ENCODE measurements at places on chromosomes 11 and 22. TPM values are rescaled to one million over a fixed set of nuclear protein-coding genes. Genes with fewer than 3 reads are reported as not detected.

Gene GUCY1A2
- 10.5 TPM for total RNA-seq

Gene CRYBB3
- not detected for total RNA-seq

- peak; percentile 38 for DNase-seq
Observed at GRCh38 chr22:37182101-37182948, 5.7 kb downstream of the C1QTNF6 start.

DNA sequence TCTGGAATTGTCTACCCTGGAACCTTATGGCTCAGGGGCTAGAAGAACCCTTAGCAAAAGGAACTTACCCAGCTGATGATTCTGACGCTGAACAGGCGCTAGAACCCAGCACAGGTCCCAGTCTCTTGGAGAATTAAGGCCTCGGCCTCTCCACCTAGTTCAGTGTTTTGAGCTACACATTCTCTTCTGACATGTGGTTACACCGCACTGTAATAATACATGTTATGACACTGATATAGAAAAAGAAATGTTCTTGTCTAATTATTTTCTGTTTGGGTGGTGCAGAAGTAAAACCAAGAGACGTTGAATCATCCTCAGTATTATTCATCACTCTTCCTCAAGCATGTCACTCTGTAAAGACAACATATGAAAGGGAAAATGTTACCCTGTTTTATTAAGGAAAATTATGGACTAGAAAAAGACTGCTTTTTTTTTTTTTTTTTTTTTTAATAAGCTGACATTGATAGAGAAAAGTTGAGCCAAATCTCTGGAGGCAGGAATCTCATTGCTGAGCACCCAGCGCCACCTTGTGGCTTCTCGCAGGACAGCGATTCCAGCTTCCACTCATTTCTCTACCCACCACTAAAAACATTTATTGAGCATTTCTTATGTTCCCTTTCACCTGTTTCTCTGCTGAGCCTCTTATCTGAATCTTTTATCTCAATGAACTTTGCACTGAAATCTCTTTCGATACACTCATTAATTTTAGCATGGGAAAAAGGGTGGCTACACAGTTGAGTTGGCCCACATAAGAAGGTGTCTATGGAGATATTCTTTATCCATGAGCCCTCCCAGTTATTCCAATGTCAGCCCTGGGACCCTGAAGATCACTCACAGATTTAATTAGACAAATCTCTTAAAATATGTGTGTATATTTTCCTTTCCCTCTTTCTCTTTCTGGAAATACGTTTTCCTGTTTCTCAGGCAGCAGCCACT is 12.6 kb upstream of the APLNR start:
- peak; percentile 74 for DNase-seq

- DNase-seq, result no peak
Observed at GRCh38 chr11:87116185-87116584, 78.5 kb downstream of the TMEM135 start.

- DNase-seq, result no peak
Observed at GRCh38 chr11:68661697-68662603, 22.4 kb upstream of the GAL start.

DNA sequence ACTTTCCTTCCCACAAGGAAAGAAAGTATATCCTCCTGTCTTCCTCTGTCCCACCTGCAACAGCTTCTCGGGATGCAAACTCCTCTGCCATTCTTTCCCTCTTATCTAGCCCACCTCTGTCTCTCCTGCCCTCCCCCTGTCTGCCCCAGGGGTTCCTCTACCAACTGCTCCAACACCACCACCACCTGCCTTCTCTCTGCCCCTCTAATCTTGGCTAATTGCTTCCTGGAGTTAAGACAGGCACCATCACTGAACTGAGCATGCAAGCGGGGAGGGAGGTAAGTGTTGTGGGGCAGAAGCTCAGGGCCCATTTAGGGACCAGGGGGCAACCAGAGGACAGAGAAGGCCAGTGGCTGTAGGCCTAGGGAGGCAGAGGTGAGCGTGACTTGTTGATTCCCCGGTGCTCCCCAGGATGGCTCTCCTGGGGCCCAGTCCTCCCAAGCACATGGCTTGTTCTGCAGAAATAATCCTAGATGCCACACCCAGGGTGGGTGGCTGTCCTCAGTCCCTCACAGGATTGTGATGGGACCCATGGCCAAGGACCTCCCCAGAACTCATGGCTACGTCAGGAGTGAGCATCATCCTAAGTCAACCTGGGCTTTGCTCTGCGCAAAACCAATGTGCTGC is 111.1 kb downstream of the TP53I11 start:
- DNase-seq, result no peak

Gene FGF3
- not detected for total RNA-seq

DNA sequence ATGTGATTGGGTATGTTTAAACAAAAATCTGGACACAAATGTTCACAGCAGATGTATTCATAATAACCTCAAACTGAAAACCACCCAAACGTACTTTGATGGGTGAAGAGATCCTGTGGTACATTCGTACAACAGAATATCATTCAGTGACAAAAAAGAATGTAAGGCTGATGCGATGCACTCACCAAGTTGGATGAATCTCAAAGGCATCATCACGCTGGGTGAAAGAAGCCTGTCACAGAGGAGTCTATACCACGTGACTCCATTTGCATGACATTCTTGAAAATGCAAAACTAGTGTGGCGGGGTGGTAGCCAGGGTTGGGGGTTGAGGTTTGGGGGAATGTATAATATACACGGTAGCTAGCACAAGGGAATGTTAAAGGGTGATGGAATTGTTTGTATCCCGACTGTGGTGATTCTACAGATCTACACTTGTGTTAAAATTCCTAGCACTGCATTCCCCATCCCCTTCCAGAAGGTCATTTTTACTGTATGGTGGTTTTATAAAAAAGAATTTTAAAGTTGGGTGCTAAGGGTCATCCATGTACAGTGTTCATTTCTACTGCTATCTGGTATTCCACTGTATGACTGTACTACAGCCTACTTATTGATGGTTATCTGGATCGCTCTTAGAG is 35.0 kb upstream of the SLC25A1 start:
- no peak for DNase-seq

GRCh38 chr22:24593836-24594568 is 1.1 kb upstream of the LRRC75B start:
- DNase-seq, result no peak

DNA sequence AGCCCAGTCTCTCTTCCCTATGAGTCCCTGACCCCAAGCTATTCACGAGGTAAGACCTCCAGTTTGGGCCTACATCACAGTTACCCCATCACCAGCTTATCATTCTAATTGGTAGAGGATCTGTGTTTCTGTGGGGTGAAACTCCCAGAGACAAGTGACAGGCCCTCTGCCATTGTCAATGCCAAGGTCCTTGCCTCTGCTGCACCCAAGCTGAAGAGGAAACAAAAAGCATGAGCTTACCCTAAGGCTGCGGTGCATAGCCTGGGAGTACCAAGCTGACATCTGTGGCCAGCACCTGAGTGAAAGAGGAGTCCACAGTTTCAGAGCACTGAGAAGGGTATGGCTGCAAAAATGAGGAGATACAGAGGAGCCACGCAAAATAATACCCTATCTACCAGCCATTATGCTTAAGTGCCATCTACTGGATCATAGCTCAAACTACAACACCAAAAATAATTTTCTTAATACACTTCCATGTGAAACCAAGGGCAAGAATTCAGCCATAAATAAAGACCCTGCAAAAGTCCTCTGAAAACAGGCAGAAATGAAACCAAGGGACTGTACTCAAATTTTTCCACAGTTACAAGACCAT is 62.3 kb upstream of the ANO5 start:
- DNase-seq, result no peak

Gene MUC6
- not detected for total RNA-seq

Gene EEF1G
- total RNA-seq, result 1,137 TPM

Gene TRPM5
- total RNA-seq, result not detected

DNA sequence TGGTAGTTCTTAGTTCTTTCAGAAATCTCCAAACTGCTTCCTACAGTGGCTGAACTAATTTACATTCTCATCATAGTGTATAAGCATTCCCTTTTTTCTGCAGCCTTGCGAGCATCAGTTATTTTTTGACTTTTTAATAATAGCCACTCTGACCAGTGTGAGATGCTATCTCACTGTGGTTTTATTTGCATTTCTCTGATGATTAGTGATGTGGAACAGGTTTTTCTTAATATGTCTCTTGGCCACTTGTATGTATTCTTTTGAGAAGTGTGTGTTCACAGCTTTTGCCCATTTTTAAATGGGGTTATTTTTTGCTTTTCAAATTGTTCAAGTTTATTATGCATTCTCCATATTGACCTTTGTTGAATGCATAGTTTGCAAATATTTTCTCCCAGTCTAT is 459.3 kb downstream of the NTM start:
- DNase-seq, result no peak

Gene C11orf16
- total RNA-seq, result not detected

DNA sequence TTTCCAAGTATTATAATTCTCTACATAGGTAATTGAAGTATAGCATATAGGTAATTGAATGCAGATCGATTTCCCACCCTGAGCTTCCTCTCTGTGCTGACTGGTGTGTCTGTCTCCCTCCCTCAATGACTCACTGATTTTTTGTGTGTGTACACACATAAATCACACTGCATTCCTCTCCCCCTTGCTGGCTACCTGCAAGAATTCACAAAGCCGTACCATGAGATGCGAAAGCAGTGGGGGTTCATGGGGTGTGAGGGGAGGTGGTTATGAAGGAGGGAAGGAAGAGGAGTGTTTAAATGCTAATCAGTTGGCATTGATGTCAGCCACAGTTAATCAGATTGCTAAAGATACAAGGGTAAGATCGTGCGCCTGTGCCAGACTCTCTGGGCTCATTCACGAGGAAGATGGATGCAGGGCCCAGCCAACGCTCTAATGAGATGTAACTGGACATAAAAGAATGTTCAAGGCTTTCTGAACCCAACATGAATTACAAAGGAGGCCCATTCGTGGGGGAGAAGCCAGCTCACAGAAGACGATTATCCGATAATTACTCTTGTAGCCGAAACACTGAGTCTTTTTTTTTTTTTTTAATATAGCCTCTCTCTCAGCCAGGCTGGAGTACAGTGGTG is 107.4 kb downstream of the SEZ6L start:
- no peak for DNase-seq

Data from psoas muscle (tissue), 8 donors.